Stimulated activated effector memory CD8-positive, alpha-beta T cell treated with anti-CD3 and anti-CD28 coated beads, Interleukin-12 subunit alpha, Interleukin-12 subunit beta, amount 100 ng/mL, for 72 hours (primary cell): ENCODE measurements at places on chromosomes 2 and 18.

DNA sequence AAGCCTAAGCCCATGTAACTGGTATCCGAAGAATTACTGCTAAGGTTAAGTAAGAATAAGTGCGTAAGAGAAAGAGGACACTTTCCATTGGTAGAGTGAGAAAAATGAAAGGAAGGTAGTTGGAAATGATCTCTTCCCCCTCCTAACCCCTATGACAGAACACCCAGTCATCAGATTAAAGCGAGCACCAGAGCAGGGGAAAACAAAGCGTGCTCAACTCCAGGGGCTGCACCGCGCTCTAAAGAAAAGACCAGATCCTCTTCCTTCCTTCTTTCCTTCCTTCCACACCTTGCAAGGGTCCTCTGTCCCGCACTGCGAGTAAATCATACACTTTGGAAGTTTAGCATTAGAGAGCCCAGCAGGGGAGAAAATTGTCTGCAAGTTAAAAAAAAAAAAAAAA, 971 bp upstream of the CDH7 start:
- DNase-seq = no peak

GRCh38 chr2:86831537-86831936, 30.1 kb downstream of the CD8B start:
- DNase-seq = no peak

DNA sequence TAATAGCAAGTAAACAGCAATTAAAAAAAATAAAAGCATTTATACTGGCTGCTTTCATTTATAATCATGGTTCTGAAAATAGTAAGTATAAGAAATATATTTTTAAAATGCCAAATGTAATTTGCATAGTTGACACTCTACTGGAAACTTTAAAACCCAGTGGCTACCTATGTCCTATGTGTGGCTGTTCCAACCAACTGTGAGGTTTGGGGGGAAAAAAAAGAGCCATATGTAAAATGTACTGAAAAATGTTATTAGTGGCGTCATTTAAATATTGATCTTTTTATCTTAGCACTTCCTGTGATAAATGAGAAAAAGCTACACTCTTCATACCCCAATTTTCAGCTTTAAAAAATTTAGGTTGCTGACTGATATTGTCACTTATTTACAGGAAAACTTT, 270.7 kb downstream of the TCF4 start:
- DNase-seq = no peak

DNA sequence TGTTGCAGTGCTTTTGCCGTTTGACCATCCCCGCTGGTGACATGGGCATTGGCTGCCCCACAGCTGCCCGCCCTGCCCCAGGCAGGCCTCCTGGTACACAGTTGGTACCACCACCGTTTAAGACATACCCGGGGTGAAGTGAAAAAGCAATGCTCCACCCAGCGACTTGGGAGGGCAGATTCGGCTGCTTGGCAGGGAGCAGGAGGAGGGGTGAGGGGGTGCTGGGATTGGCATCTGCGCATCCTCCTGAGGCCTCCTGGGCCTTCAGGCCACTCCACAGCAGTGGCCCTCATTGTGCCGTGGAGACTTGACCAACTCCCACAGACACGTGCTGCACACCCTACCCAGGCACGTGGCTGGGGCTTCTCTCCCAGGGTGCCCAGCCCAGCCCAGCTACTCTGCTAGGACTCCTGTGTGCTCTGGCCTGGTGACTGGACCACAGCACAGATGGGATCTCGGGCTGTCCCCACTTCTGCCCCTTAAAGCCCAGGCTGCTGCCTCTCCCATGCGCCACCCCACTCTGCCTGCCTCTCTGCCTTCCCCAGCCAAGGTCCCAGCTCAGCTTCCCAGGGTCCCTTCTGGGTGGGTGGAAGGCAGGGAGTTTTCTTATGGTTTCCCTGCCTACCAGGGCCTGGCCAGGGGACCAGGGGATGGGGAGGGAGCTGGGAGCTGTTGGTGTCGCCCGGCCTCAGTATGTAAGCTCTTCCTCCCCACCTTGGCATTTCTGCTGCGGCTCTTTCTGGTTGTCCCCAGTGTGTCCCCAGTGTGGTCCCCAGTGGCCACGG, 157.0 kb upstream of the HS6ST1 start:
- DNase-seq = no peak

DNA sequence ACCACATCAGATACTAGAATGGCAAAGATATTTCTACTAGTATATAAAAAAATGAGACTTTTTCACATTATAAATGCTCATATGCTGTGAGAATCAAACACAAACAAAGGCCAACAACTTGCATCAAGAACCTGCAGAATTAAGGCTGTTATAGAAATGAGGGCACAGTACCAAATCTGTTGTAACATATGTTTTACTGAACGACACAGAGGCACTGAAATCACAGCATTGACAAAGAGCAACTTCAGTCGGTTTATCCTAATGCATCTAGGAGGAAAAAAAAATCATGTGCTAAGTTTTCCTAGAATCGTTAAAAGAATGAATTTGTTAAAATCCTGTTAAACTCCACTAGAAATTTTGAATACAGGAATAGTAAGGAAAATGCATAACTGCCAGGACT, 617.4 kb upstream of the NETO1 start:
- DNase-seq = no peak

DNA sequence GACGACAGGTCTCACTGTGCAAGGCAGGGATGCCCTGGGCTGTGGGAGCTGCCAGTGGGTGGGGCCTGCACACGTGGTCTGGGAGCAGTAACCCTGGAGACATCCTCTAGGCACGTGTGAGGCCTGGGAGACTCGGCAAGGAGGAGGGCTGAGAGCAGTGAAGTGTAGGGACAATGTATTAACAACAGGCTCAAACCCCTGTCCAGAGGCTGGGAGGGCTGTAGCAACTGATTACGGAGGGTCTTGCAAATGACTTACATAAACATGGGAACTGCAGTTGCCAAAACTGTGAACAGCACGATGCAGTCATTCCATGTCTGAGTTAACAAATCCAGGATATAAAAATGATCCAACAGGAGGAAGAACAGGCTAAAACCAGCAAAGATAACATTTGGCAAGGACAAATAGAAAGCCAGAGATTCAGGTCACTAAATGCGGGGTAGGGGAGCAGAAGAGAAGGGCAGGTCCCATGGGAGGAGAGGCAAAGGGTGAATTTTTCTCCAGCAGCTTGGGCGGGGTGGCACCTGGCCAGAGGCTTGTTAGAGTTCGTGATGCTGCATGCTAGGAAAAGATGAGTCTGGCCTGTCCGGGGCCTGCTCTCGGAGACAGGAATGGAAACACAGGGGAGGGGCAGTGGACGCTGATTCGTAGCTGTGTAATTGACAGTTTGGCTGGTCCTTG, 44.9 kb downstream of the CYP27C1 start:
- DNase-seq = no peak

GRCh38 chr2:88197732-88198131, 27.6 kb downstream of the THNSL2 start:
- no peak for DNase-seq

GRCh38 chr2:219125886-219126270, 34.7 kb downstream of the NHEJ1 start:
- DNase-seq = no peak

DNA sequence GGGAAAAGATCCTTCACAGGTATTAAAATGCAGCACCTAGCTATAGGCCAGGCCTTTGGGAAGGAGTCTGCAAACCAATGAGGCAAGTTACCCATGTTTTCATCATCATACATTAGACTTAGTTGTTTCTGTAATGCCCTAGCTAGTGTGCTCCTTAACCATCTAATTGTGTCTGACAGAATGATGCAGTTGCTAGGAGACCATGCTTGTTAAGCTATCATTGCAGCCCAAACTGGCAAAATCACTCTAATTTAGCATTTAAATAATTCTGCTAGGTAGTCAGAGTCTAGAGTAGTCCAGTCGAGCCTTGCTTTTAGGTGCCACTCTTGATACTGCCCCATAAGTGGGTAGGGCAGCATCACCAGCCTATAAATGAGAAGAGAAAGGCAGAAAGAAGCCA, 34.9 kb downstream of the GAD1 start:
- no peak for DNase-seq

DNA sequence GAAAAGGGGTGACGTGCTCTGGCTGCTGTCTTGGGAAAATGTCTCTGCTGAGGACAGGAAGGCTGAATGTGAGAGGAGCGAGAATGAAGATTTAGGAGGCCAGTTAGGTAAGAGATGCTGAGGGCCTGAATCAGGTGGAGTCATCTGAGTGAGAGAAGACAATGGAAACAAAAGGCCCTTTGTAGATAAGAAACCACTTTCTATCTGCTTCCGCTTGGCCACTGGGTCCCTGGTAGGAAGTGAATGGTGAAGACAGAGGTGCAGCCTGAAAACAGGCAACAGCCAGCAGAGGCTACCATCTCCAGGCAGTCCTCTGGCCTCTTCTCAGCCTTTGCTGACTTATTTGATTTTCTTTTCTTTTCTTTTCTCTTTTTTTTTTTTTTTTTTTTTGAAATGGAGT, 374.0 kb upstream of the SLC14A2 start:
- DNase-seq = no peak

DNA sequence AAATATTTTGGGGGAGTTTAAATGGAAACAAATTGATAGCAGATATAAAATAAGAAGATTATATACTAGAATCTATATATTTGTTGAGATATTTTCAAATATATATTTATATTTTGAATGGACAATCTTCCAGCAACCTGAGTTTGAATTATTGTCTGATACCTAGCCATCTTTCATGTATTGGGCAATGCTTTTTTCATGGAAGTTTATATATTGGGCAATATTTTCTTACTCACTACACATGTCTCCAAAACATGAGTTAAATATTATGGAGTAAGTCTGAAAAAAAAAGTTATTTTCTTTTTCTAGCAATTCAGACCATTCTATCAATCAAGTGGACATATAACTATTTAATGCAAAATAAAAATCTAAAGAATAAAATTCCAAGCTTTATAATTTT, 295.2 kb downstream of the NYAP2 start:
- DNase-seq = no peak

DNA sequence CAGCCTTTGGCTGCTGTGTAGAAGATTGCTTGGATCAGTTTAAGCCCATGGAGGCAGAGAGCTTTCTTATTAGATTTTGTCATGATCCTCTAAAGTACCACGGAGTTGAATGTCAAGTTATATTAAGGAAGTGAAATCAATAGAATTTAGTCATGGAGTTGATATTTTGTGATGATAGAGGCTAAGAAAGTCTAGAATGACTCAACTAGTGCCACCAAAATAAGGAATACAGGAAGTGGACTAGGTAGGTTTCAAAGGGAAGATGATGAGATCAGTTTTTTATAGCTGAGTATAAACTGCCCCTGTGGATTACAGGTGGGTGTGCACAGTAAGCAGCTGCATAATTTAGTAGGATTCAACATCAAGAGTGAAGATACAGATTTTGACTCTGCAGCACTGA, 25.2 kb downstream of the FBXO36 start:
- DNase-seq = no peak

GRCh38 chr18:79487801-79488201, 92.1 kb downstream of the NFATC1 start:
- DNase-seq = no peak
